GM12878 (cell line): ENCODE measurements at places on chromosomes 4 and X. TPM values are rescaled to one million over a fixed set of nuclear protein-coding genes. Genes with fewer than 3 reads are reported as not detected.

GRCh38 chr4:182802621-182803020 is 114.6 kb downstream of the DCTD start:
- DNase-seq: no peak

GRCh38 chr4:41430792-41431191 is 107.2 kb upstream of the LIMCH1 start:
- no peak for DNase-seq

- DNase-seq: no peak
Measured at GRCh38 chr4:172942840-172943239, 225.8 kb upstream of the GALNT7 start.

DNA sequence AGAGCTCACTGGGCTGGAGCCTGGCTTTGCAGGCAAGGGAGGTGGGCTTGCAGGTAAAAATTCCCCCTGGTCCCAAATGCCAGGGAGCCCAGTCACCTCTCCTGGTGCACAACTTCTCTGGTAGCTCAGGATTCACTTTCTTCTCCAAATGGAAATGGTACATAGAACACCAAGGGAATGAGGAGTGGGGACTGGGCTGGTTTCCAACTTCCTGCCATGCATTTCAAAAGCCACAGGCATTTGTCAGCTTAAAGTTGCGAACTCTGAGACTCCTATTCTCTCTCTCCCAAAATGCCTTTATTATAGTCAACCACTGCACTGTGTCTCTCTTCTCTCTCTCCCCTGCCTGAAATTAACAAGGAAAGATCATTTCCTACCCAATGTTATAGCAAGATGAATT is 177.3 kb downstream of the GRIA3 start:
- DNase-seq: no peak

- DNase-seq: no peak
Measured at GRCh38 chr4:180240670-180241069, 2002.5 kb upstream of the TENM3 start.

The RNF128 gene
- total RNA-seq: 0.10 TPM in 1 of 2 replicates, not detected in the other

The GPR173 gene
- 0.10 and 0.11 TPM in 2 replicates for total RNA-seq

The TECRL gene
- total RNA-seq: not detected in 2 replicates

- no peak for DNase-seq
Measured at GRCh38 chr4:77599378-77599777, 6.2 kb upstream of the CXCL13 start.

DNA sequence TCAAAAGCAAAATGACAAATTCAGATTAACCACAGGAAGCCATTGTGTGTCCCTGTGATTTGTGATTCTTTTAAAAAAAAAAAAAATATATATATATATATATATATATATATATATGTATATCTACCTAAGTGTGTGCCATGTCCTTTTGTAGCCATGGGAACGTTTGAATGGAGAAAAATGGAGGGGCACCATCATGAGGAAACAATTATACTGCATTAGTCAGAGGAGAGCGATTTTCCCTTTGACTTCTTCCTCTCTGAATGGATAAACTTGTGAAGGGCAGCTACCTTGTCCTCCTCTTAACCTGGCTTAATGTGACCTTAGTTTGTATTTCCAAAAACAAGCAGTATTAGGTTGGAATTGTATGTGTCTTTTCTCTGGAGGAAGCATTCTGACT is 23.3 kb upstream of the CBLL2 start:
- DNase-seq: no peak

DNA sequence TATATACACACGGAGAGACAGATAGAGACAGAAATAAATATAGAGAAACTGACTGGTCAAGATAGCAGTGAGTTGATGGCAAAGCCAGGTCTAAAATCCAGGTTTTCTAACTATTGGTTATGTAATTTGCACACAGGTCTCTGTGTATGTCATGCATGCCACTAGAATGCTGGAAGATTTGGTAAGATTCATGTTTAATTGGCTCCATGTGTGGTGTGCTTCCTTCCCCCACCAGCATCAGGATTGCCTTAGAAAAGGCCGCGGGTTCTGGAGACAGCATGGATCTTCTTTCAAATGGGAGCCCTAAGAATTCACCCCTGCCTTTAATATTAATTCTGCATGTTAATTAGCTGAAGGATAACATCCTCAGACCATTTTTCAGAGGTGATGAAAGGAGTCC is 31.3 kb downstream of the HAND2 start:
- DNase-seq: no peak

The DAPP1 gene
- total RNA-seq: 46.4 and 46.5 TPM in 2 replicates

The GPR119 gene
- total RNA-seq: not detected in 2 replicates

The NHSL2 gene
- total RNA-seq: 0.05 TPM in 2 replicates

GRCh38 chrX:69210581-69210980 is 45.3 kb upstream of the PJA1 start:
- DNase-seq: no peak

The MAP7D2 gene
- 0.13 and 0.19 TPM in 2 replicates for total RNA-seq

The ANK2 gene
- total RNA-seq: 10.2 and 13.0 TPM in 2 replicates

GRCh38 chrX:50067435-50068284 is 133.1 kb downstream of the AKAP4 start:
- no peak for DNase-seq

DNA sequence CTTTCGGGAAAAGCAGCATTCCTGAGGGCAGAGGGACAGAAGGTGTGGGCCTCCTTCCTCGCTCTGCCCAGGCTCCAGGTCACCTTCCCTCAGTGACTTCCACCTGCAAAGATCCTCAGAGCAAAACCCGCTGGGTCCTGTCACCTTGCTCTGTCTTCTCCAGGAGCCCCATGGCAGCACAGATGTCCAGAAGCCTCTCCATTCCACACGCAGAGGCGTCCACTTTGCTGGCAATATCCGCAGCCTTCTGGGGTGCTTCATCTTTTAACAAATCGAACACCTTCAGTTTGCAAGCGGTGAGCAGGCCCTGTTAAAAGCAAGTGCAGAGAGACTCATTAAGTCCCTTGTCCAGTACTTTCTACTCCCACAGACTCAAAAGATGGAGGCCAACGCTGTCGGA is 27.3 kb downstream of the ASMTL start:
- DNase-seq: no peak

The TAF7L gene
- not detected in 2 replicates for total RNA-seq

The SHROOM2 gene
- total RNA-seq: 0.15 and 0.27 TPM in 2 replicates

DNA sequence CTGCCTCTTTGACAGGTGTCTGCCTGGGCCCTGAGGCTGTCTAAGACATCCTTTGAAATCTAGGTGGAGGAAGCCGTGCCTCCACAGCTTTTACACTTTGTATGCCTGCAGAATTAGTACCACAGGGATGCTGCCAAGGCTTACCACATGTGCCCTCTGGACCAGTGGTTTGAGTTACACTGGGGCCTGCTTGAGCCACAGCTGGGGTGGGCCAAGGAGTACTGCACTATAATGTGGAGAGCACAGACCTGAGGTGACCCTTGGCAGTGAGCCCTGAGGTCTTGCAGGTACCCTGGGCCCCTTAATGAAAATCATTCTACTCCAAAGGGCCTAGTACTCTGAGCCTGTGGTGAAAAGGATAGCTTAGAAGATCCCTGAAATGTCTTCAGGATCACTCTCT is 27.2 kb upstream of the IRS4 start:
- DNase-seq: no peak
